WTC11 (cell line): ENCODE measurements at places on chromosomes 1 and 21. TPM values are rescaled to one million over a fixed set of nuclear protein-coding genes. Genes with fewer than 3 reads are reported as not detected.

DNA sequence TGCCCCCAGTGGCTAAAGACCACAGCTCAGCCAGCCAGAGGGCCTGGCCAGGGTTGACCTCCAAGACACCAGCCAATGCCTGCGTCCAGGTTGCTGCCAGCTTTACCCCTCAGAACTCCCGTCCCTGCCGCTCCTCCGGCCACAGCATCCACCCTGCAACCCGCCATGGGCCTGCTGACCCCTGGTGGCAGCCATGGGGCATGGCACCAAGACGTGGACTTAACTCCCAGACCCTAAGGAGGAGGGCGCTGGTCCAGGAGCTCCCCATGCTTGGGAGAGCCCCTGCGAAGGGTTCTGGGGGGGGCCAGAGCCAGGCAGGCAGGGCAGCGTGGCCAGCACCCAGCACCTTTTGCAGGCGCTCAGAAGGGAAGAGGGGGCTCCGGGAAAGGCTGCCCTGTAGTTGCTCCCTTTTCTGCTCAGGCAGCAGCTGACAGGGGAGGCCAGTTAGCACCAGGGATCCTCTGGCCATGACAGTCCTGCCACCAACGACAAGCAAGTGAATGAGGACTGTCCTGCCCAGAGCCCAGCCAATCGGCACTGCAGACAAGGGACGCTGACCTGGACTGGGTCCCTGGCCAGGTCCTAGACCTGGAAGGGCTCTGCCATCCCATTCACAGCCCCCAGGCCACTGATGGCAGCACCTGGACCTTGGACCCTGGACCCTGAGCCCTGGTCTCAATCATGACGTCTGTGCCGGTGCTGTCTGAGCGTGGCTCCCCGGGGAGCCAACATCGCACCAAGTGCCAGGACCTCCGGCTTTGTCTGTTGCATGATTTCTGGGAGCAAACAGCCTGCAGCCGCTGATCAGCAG lies 246.2 kb downstream of the NPHP4 start:
- peak; percentile 86 for DNase-seq

- DNase-seq, result no peak
These were observed 40.1 kb upstream of the SLC5A9 start for GRCh38 chr1:48182439-48182838.

DNA sequence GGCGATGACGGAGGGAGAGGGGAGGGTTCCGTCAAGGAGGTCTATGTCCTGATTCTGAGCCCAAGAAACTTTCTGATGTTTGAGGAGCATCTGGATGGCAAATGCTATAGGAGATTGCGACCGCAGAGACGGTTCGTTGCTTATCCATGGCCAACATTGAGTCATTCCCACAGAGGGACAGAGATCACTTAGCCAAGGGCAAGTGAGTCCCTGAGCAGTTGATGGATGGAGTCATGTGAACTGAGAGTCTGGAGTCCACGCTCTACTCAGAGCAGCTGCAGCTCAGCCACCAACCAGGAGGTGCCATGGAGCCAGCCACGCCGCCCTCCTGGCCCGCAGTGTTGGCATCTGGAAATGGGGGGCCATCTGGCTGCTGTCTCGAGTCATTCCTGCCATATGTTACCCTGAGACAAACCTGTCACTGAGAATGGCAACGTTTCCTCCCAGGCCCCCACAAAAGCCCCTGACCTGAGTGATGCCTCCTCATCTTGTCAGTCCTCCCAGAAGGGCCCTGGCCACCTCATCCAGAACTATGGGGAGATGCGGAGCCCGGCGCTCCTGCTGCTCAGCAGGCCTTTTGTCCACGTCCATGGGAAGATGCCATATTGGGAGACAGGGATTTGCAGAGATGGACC lies 58.6 kb downstream of the ATP5PO start:
- DNase-seq, result no peak

The SHE gene
- total RNA-seq, result 0.73 to 1.1 TPM (median 0.79 TPM) in 3 replicates

DNA sequence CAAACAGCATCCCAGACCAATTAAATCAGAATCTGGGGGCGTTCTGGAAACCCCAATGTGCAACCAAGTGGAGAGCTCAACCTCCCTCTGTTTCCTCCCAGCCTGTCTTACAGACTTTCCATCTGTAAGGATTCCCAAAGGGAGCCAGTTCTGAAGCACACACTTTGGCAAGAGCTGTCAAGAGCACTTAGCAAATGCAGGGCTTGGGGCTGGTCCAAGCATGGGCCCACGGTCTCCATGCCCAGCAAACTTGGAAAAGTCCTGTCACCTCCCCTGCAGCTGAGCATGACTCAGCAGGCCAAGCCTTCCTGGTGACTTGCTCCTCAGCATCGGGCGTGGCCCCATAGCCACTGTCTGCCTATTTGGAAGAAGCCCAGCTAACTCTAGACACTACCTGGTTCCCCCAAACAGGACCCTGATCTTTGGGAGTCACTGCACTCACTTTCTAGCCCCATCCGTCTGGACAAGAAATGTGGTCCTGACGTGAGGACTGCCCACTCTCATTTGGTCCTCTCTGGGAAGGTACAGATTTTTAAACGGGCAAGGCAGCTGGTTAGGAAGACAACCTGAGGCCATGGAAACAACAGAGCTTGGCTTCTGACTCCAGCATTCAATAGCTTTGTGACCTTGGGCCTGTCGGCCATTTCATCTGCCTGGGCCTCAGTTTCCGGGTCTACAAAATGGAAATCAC lies 16.9 kb downstream of the SLC2A1 start:
- no peak for DNase-seq

GRCh38 chr1:198165927-198166647 lies 9.3 kb downstream of the NEK7 start:
- DNase-seq, result no peak

DNA sequence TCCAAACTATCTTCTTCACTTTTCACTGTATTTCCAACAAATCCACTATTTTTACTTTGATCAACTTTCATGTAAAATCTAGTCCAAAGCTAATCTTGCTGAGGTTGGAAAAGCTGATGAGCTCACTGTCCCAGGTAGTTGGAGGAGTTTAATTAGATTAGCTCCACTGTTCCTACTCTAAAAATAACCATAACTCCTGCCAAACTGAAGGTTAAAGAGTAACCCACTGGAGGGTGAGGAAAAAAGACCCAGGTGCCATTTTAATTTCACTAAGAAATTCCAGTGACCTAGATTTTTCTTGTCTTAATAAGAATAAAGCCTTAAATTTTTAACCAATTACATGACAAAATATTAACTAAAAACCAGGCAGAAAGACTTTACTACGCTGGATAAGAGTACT lies 15.3 kb downstream of the DCAF8 start:
- DNase-seq, result no peak

GRCh38 chr1:197695961-197696360 lies 79.3 kb downstream of the DENND1B start:
- DNase-seq, result no peak

The ST7L gene
- 14.5 to 18.0 TPM (median 14.8 TPM) in 3 replicates for total RNA-seq

The SELENBP1 gene
- total RNA-seq, result 17.9 to 23.9 TPM (median 20.2 TPM) in 3 replicates

DNA sequence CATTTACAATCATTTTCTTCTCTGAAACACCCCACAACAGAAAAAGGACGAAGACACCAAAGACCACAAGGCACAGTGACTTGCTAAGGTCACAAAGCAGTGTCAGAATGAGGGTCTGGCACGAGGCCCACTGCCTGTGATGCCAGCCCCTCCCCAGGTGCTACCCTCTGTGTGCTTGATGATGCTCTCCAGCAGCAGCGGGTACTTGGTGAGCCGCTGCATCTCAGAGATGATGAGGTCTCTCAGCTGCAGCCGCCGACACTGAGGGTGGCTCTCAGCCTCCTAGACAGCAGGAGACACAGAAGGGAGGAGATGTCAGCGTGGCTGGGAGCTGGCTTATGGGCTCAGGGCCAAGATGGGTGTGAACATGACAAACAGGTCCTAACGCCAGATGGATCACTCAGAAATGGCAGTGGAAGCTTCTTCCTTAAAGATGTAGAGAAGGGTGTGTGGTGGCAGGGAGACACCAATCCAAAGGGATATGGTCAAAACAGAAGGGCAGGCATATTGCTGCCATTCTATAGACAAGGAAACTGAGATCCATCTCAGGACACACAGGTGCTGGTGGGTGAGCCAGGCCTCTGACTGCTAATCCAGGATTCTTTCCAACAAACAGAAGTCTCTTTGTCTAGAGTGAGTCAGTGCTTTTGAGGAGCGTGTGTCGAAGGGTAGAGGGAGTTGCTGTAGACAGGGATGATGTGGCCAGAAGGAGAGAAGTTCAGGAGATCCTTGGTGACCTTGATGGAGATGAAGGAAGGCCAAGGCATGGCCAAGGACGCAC lies 25.6 kb downstream of the LRRC71 start:
- no peak for DNase-seq

DNA sequence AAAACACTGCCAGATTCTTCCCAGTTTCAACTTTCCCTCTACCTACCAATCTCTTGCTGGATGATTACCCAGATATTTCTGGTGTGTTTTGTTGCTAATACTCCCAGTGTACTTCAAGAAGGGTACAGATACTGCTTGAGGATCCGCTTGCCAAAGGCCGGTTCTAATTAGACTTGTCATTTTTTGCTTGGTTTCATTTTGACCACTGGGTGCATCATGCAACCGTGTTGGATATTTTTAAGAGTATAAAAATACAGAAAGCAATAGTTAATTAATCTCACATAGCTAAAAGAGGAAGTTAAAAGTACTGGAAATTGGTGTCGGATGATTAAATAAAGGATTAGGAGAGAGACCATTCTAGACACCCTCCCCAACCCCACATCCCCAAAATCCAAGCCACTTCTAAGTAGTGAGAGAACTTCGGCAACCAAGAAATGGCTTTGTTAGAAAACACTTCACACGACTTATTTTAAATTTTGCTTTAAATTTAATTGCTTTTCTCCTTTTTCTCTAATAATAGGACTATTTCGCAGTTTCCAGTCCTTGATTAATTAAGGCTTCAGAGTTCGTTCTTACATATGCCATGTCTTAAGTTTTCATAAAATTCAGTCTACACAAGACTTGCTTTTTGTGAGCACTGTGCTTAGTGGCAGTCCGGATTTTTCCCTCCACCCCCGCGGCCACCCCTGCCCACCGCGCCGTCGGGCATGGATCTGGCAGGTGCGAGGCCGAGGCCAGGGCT lies 2.5 kb upstream of the CDKN2C start:
- DNase-seq, result no peak

The GJC2 gene
- 0.72 to 1.2 TPM (median 0.87 TPM) in 3 replicates for total RNA-seq

DNA sequence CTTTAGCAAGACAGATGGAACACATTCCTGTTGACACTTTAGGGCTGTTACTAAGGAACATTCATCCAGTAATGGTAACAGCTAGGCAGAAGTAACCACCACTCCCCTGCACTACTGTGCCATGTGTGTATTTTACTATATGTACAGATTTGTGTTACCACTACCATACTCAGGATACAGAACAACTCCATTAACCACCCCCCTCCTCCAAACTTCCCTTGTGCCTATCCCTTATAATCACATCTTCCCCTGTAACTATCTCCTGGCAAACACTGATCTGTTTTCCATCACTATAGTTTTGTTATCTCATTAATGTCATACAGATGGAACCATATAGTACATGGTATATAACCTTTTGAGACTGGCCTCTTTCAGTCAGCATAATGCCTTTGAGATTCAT lies 3.9 kb upstream of the POU2F1 start:
- DNase-seq, result no peak

DNA sequence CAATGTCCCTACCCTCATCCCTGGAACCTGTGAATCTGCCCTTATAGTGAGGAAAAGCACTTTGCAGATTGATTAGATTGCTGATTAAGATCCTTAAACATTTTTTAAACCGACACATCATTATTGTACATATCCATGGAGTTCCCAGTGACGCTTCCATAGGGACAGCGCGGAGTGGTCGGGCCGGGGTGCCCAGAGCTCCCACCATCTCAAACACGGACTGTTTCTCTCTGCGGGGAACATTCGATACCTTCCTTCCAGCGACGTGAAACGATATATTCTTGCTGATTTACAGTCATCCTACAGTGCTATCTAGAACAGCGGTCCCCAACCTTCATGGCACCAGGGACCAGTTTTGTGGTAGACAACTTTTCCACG lies 4.0 kb downstream of the KRTAP10-12 start:
- no peak for DNase-seq

DNA sequence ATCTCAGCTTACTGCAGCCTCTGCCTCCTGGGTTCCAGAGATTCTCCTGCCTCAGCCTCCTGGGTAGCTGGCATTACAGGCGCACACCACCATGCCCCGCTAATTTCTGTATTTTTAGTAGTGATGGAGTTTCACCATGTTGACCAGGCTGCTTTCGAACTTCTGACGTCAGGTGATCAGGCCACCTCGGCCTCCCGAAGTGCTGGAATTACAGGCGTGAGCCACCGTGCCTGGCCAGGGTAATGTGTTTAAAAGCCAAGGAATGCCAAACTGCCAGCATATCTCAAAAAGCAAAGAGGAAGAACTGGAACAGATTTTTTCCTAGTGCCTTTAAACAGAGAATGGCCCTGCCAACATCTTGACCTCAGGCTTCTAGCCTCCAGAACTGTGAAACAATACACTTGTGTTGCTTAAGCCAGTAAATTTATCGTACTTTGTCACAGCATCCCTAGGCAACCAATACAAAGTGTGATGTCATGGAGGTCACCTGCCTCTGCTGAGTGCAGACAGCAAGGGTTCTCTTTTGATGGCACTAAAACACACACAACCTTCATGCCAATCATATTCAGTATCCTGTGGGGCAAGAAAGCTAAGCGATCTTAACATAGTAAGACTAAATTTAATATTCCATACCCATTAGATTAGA lies 858.3 kb upstream of the TMPRSS15 start:
- no peak for DNase-seq

The SUSD4 gene
- 1.8 to 2.6 TPM (median 2.6 TPM) in 3 replicates for total RNA-seq

DNA sequence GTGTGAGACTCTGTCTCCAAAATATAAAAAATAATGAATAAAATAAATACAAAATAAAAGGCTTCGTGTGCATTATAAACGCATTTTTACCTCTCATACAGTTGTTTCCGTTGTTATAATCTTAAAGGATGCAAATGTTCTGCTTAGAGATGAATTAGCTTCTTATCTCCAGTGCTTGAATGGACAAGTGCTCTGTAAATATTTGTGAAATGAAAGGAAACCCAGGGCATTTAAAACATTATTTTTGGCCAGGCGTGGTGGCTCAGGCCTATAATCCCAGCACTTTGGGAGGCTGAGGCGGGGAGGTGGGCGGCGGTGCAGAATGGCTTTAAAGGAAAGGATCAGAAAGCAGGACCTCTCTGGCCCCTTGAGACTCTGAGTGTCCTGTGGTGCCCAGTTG lies 94.5 kb downstream of the HUNK start:
- DNase-seq, result no peak
